Kidney (tissue), 22 donors: ENCODE measurements at places on chromosomes 6 and 20. TPM values are rescaled to one million over a fixed set of nuclear protein-coding genes. Genes with fewer than 3 reads are reported as not detected.

The THBS2 gene
- 33.4 TPM for total RNA-seq

The NDUFAF5 gene
- 26.4 TPM for total RNA-seq

The ENPP1 gene
- total RNA-seq: 6.5 TPM

DNA sequence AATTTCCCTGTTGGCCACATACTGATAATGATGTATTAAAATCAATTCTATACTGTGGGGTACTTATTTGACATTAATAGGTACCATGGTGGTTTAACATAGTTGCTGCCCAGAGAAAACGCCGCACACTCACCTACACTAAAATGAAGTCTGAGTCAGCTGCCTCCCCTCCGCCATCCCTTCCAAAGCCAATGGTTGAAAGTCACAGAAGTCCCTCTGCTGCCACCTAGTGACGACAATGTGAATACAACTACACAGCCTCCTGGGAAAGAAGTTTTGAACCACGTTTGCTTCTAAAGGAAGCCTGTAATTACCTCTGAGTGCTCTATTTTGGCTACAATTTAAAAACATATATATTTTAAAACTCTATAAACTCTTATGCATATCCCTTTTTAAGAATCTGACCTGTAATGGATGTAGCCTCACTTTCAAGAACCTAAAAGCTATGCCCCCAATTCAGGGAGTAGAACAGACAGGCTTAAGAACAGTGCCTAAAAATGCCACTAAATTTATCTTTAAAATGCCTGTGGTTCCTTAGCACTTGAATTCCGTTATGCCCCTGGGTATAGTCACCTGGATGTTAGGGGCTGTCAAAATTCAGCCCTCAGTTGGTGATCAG lies 20.6 kb upstream of the ECI2 start:
- no peaks in the 10 kb centered on the region for H3K27me3 ChIP-seq
- DNase-seq: peak; percentile 94
- H3K4me1 ChIP-seq: peaks cover 2% of the 10 kb centered on the region
- H3K27ac ChIP-seq: no peak overlapping the region

DNA sequence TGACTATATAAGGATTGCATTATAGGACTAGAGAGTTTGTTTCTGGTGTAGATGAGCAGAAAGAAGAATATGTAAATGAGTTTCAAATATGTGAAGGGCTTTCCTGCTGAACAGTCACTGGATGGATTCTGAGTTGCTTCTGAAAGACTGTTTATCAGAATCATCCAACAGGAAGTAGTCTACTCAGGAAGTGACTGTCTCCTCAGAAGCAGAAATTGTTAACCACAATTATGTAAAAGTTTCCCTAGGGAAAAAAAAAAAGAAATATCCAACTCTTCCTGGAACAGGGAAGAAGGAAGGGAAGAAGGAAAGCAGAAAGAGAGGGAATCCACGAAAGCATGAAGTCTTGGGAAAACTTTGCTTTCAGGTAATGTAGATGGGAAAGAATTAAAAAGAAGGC lies 138.9 kb downstream of the TENT5A start:
- DNase-seq: no peak
- H3K4me1 ChIP-seq: no peaks in the 10 kb centered on the region
- no peaks in the 10 kb centered on the region for H3K36me3 ChIP-seq
- no peak overlapping the region for H3K4me3 ChIP-seq
- no peaks in the 10 kb centered on the region for H3K27me3 ChIP-seq

DNA sequence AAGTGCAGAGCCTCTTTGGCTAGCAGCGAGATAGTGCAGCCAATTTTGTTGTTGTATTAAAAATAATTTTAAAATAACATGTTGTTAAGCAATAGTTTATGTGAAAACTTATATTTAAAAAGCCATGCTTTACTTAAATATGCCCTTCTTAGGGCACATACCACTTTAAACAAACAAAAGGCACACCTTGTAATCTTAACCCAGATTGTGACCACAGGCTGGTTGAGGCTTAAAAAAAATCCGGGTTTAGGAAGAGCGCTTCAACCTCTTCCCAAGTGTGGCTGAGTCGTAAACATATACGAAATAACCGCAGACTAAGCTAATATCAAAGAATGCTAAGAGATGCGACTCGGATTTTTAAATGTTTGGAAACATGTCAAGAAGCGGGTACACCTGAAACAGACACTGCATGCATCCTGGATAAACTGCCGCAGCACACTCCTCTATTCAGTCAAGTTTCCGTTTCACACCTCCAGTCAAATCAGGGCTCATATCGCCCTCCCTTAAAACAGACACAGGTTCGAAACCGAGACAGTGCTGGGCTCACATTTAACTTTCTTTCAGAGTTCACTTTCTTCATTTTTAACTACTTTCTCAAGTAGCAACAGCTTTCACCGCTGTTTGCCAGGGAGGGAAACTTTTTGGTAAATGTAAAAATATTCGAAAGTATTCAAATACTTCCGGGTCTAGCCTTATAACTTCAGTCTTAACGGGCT lies 1.5 kb downstream of the DEK start:
- no peaks in the 10 kb centered on the region for H3K36me3 ChIP-seq
- no peaks in the 10 kb centered on the region for H3K27me3 ChIP-seq
- H3K4me3 ChIP-seq: peak overlapping the region; percentile 91
- DNase-seq: no peak

The SRSF6 gene
- total RNA-seq: 131 TPM

DNA sequence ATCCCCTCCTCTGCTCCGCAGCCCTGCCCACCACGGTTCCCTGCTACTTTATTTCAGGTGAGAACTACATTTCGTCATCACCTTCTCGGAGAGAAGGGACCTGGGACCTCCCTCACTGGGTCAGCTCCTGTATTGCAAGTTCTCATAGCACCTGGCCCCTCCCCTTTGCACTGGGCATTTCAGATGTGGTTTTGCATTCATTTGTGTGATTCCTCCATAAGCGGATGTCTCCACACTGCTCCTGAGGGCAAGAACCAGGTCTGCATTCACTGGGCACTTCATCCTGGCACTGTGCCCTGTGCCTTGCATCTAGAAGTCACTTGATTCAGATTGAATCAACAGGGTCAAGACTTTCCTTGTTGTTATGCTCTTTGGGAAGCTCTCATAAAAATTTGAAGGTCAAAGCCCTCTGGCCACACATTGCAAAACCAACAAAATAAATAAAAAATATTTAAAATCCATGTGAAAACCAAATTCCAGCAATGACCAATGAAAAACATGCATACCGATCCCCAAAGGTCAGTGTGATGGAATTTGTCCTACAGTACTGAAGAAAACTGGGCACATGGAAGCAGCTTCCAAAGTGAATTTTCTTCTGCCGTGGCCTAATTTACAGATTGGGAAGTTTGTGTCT lies 89.1 kb upstream of the F13A1 start:
- no peaks in the 10 kb centered on the region for H3K36me3 ChIP-seq
- no peak overlapping the region for H3K4me3 ChIP-seq
- no peak for DNase-seq
- no peaks in the 10 kb centered on the region for H3K4me1 ChIP-seq

The IYD gene
- total RNA-seq: 2.3 TPM

- H3K27ac ChIP-seq: no peak overlapping the region
- H3K4me3 ChIP-seq: no peak overlapping the region
- no peaks in the 10 kb centered on the region for H3K27me3 ChIP-seq
- H3K4me1 ChIP-seq: no peaks in the 10 kb centered on the region
- DNase-seq: no peak
These were observed 14.5 kb upstream of the PI16 start for GRCh38 chr6:36940027-36940426.

DNA sequence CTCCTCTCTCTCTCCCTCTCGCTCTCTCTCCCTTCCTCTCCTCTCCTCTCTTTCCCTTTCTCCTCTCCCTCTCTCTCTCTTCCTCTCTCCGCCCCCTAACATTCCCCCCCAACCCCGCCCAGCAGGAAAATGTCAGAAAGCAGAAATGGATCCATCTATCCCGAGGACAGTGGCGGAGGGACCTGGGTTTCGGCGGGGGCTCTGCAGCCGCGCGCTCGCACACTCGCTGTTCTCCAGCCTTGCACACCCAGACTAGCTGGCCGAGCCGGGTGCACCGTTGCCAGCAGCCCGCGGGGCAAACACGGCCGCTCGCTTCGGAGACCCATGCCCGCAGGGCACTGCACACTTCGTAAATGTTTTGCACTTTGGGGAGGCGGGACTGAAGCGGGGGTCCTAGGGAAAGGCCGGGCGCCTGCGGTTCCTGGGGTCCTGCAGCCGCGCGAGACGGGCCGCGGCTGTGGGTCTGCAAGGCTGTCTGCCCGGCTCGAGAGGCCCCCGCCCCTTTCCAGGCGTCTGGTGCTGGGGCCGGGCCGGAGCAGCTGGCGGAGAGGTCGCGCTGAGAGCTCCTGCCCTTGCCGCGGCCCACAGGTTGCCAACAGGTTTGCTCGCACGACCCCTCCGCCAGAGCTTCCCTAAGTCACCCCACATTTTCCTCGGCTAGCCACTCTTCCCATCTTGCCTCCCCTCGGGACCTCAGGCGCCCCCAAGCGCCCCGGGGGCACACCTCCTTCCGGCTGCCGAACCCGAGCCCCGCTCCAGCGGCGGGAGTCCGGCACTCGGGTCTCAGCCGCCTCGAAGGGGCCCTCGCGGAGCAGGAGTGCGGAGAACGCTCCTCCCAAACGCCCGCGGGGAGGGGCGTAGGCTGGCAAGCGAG lies 818 bp upstream of the MDGA1 start:
- H3K36me3 ChIP-seq: no peaks in the 10 kb centered on the region
- peak; percentile 59 for DNase-seq
- no peak overlapping the region for H3K27ac ChIP-seq
- peaks cover 11% of the 10 kb centered on the region for H3K4me1 ChIP-seq

The ZNF311 gene
- total RNA-seq: 1.6 TPM

DNA sequence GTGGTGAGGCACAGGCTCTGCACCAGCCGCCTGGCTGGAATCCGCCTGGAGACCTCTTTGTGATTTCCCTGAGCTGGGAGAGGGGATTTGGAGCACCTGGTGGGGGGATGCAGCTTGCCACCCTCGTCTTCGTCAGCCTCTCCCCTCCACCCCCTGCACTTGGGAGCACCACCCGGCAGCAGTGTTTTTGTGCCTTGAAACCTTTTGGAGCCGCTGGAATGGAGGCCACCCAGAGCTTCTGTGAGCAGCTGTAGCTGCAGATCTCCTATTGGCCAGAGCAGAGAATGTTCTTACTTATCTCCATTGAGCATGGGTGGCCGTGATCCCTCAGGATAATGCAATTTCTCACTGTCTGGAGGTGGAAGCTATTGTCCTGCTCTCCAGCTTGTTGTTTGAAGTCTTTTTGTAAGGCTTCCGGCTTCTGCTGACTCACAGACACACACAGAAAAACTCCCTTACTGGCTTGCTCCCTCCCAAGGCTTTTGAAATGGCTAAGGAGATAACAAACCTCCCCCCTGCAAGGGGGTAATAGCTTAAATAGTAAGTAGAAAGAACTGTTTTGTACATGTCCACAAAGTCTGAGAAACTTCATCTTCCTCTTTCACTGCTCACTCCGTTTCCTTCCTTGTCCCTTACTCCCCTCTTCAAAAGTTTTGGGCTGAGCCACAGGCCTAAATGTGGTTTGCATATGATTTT lies 271.2 kb downstream of the PRL start:
- no peaks in the 10 kb centered on the region for H3K4me1 ChIP-seq
- no peaks in the 10 kb centered on the region for H3K27me3 ChIP-seq

DNA sequence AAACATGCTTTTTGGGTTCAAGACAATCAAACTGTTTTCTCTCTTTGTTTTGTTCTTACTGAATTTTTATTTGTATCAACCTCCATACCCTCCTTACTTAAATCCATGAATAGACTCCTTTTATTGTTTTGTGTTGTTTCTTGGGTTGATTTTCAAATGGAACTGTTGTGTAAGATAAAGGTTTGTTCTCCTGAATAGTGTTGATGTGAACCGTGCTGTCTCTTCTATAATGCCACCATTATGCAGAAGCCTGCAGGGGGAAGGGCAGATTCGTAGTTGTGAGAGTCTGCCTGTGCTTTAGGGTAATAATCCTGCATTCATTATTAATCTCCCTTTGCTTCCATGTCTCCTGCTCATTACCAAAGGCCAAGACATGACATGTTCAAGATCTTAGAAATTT lies 105.9 kb downstream of the CDKAL1 start:
- no peak overlapping the region for H3K27ac ChIP-seq
- H3K27me3 ChIP-seq: no peaks in the 10 kb centered on the region
- DNase-seq: no peak
- no peak overlapping the region for H3K4me3 ChIP-seq

The LRRC73 gene
- total RNA-seq: 1.5 TPM

The PAK5 gene
- total RNA-seq: 0.13 TPM

DNA sequence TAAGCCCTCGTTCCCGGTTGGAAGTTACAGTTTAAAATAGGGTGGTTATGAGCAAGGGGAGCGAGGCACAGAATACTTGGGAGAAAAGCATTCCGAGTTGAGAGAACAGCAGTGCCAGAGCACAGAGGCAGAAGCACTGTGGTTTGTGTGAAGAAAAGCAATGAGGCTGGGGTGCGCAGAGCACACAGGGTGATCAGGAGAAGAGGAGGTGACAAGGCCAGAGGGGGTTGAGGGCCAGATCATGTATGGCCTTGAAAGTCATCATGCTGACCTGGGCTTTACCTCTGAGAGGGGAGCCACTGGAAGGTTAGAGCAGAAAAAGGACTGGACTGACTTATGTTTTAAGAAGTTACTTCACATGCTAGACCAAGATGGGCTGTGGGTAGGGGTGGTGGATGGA lies 3.5 kb upstream of the BTN3A2 start:
- DNase-seq: no peak
- H3K27me3 ChIP-seq: no peaks in the 10 kb centered on the region
- no peak overlapping the region for H3K27ac ChIP-seq

GRCh38 chr6:77025736-77026223 lies 437.5 kb downstream of the HTR1B start:
- H3K4me1 ChIP-seq: no peaks in the 10 kb centered on the region
- no peaks in the 10 kb centered on the region for H3K27me3 ChIP-seq
- H3K4me3 ChIP-seq: no peak overlapping the region

The ERVFRD-1 gene
- total RNA-seq: 0.57 TPM

DNA sequence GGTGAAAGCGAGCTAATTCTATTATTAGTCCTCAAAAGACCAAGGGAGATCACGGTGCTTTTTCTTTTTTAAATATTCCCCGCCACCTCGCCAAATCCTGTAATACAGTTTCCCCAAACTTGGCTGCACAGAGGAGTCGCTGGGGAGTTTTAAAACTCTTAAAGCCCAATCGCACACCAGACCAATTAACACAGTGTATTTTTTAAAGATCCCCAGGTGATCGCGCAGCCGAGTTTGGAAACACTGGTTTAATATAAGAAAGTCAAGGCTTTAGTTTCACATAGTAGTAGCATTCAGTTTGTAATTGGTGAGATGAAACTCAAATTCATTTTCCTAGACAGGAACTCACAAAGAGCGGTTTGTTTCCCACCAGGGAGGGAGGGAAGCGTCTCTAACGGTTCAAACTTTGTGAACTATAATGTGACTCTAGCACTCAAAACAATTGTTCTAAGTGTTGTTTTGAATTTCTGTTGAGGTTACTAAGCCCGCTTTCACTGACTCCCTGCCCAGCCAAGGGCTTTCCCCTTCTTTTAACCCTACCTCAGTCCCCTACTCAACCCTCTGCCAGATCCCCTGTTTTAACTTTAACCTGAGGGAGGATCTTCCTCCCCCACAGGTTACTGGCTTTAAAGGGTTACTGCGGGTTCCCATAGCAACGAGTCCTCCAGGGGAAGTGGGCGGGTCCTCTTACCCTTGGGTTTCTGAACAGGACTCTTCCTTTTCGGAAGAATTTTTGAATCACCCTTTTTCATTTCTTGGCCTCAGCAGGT lies 25.7 kb upstream of the BTBD3 start:
- no peaks in the 10 kb centered on the region for H3K36me3 ChIP-seq
- peaks cover 12% of the 10 kb centered on the region for H3K4me1 ChIP-seq
- H3K4me3 ChIP-seq: peak overlapping the region; percentile 83
- DNase-seq: peak; percentile 71
- no peaks in the 10 kb centered on the region for H3K27me3 ChIP-seq

The SAMD3 gene
- total RNA-seq: 3.5 TPM
